Esophagus mucosa (tissue), 1 donor: ENCODE measurements at places on chromosomes 5 and 9.

GRCh38 chr5:14735944-14736343 lies 71.4 kb downstream of the OTULIN start:
- ATAC-seq, result no peak

GRCh38 chr9:111035543-111036428 lies 2.5 kb downstream of the LPAR1 start:
- ATAC-seq, result no peak

GRCh38 chr5:132083071-132083678 lies 9.6 kb downstream of the CSF2 start:
- ATAC-seq, result no peak

DNA sequence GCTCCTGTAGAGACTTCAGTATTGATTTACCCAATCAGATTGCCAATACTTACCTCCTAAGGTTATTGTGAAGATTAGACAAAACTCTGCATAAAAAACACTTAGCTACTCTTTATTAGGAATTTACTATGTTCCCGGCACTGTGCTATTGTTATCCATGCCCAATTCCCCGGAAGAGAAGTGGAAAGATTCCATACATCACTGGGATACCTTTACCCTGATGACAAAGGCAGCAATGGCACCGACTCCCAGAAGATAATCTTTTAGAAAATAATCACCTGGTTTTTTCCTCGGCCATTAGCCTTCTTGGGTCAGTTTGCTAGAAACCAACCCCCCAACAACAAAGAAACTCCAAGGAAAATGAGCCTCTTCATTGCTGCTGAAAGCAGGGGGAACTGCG lies 226.0 kb downstream of the SNX18 start:
- ATAC-seq, result no peak

- no peak for ATAC-seq
These were observed 205.1 kb upstream of the CHD1 start for GRCh38 chr5:99133921-99134320.

DNA sequence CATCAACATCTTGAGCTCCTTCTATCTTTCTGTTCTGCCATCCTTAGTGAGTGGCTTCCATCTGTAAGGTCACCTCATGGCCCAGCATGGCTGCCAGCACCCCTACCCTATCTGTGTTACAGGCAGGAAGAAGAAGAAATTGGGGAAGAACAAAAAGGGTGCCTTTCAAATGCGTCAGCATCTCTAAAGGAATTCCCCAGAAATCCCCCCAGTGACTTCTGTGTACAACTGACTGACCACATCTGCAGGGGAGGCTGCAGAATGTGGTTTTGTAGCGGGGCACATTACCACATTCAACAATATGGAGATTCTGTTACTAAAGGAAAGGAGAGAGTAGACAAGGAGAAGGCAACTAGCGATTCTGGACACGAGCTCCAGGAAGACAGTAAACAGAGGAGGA lies 40.1 kb downstream of the ALG2 start:
- no peak for ATAC-seq

DNA sequence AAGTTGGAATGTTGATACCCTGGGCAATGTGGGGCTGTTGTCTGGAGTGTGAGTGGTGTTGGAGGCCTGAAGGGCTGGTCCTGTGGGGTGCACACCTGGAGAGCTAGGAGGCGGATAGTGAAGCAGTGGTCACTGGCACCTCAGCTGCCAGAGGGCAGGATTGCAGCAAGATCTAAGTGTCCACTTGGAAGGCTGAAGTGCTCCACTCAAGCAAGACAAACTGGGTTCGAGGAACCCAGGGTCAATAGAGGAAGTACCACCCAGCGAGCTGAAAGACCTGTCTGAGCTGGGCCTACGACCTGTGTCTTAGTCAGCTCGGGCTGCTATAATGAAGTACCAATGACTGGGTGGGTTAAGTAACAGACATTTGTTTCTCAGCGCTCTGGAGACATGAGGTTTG lies 39.7 kb upstream of the TJP2 start:
- no peak for ATAC-seq

GRCh38 chr5:25905646-25906045 lies 1132.7 kb downstream of the CDH9 start:
- no peak for ATAC-seq

- ATAC-seq, result no peak
These were observed 1.5 kb upstream of the LYSMD3 start for GRCh38 chr5:90530736-90531487.

DNA sequence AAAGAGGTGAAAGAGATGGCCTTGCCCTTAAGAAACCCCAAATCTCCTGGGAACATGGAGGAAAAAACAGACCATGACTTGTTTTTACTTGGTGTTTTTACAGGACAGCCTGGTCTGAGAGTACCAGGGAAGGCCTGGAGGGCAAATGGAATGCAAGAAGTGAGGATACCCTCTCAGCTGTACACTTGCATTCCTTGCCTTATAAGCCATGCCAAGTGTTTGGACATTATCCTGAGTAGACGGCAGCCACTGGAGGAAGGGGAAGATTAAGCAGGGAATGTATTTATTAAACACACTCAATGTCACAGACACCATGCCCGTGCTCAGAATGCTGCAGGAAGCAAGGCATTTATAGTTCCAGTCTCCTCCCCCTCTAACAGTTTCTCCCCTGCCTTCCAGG lies 581.4 kb downstream of the CDK5RAP2 start:
- no peak for ATAC-seq

DNA sequence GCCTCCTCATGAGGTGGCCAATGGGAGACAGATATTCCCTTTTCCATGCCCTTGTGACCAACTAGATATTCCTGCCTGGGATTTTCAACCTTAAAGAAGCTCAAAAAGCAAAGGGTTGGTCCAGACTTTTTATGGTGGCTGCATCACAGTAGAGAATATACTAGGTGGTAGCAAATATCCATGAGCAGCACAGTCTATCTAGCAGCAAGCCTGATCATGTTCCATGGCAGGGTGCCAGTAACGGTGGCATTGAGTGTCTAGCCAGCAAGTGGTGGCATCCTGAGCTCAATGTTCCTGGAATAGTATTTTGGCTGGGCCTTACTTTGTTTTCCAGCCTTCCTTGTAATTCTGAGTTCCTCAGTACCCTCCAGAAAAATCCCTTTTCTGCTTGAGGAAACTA lies 25.8 kb downstream of the CDC25C start:
- ATAC-seq, result peak; percentile 50

GRCh38 chr5:98301547-98301946 lies 471.9 kb upstream of the RGMB start:
- no peak for ATAC-seq

DNA sequence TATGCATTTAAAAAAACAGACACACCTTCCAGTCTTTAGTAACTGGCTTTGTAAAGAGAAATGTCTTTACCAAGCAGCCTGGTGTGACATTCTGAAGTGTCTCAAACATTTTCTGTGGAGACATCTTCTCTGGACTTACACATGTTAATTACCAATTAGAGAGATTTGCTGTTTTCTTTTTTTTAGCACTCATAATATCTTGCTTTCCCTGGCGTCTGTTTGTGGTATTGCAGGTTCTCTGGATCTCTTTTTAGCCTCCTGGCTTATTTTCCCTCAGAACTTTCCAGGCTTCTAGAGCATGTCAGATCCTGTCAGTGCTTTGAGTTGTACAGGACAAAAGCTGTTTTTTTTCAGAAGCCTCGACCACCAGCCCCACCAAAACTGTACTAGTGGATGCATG lies 92.5 kb downstream of the MSX2 start:
- ATAC-seq, result no peak
